Activated CD8-positive, alpha-beta T cell treated with anti-CD3 and anti-CD28 coated beads, Interleukin-2, amount 10 ng/mL, durations not matched to agents 7 days and 5 days (primary cell): ENCODE measurements at places on chromosomes 12 and 14. TPM values are rescaled to one million over a fixed set of nuclear protein-coding genes. Genes with fewer than 3 reads are reported as not detected.

- H3K27ac ChIP-seq = no peak overlapping the region
- DNase-seq = no peak
- no peaks in the 10 kb centered on the region for H3K4me1 ChIP-seq
Measured at GRCh38 chr14:90616881-90617280, 199.3 kb downstream of the TTC7B start.

DNA sequence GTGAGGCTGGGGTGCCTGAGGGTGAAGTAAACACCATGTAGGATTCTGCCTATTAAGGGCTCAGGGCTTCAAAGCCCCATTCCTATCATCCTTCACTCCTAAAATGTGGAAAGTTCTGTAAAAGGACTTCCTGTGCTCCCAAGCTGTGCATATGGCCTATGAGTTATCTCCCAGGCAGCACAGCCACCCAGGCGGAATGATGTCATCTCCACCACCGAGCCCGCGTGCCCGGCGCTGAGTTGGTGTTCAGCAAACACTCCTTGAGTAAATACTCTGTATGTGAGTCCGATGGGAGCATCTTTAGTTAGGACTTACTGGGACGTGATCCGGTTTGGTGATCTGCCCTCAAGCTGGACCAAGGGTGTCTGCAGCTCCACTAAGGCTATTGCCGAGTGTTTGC lies 437.3 kb downstream of the MED13L start:
- no peak overlapping the region for H3K4me3 ChIP-seq
- H3K27me3 ChIP-seq = no peaks in the 10 kb centered on the region
- H3K27ac ChIP-seq = no peak overlapping the region
- H3K36me3 ChIP-seq = no peaks in the 10 kb centered on the region
- DNase-seq = no peak

- no peaks in the 10 kb centered on the region for H3K36me3 ChIP-seq
- H3K4me1 ChIP-seq = peaks cover 15% of the 10 kb centered on the region
- H3K27ac ChIP-seq = no peak overlapping the region
Measured at GRCh38 chr12:93099792-93100191, 170.7 kb upstream of the EEA1 start.

DNA sequence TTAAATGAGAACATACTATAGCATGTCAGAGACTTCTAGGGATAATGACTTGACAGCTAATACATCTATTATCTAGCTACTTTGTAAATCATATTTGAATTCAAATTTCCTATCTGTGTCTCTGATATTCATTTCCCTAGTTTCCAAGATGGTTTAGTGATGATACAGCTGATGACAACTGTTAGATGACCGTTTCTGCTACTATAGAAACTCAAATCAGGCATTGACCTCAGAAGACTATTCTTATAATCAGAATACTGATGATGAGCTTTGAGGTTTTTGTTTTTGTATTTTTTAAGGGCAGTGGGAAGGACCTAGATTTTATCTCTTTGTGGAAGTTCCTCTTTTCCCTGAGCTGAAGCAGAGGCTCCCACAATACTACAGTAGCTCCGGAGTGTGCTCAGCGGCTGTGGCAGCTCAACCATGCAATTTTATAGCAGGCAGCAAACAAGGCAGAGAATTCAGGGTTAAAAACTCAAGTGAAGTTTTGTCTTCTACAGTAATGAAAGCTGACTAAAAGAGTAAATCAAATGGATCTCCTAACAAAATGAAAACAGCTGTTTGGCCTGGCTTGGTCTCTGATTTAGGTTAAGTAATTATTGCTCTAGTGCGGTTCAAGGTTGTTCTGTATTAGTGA lies 145.1 kb downstream of the SLC25A21 start:
- H3K27me3 ChIP-seq = no peaks in the 10 kb centered on the region
- no peaks in the 10 kb centered on the region for H3K4me1 ChIP-seq
- H3K36me3 ChIP-seq = no peaks in the 10 kb centered on the region

DNA sequence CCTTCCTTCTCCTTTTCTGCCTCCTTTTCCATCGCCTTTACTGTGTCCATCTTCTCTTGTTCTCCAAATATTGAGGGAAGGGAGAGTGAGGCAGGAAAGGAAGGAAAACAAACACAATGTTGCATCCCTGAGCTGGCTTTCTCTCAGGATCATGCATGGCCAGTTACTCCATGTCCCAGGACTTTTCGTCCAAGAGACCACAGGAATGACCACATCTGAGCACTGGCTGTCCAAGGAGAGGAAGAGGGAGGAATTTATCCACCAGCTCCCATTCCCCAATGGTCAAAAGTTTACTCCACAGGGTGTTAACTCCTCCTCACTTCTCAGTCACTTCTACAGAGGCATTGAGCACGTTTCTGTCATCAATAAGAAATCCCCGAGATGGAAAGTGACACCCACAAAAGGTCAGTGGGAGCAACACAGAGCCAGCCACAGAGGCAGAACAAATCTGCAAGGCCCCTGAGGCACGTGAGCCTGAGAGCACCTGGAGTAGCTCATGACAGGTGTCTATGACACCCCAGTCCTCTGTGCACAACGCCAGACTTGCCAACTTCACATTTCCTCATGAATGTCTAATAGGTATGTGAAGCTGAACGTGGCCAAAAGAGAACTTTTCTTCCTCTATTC lies 177.3 kb upstream of the NUDT4 start:
- H3K27me3 ChIP-seq = peaks cover 19% of the 10 kb centered on the region
- H3K27ac ChIP-seq = no peak overlapping the region
- no peak for DNase-seq
- no peaks in the 10 kb centered on the region for H3K4me1 ChIP-seq
- no peaks in the 10 kb centered on the region for H3K36me3 ChIP-seq

DNA sequence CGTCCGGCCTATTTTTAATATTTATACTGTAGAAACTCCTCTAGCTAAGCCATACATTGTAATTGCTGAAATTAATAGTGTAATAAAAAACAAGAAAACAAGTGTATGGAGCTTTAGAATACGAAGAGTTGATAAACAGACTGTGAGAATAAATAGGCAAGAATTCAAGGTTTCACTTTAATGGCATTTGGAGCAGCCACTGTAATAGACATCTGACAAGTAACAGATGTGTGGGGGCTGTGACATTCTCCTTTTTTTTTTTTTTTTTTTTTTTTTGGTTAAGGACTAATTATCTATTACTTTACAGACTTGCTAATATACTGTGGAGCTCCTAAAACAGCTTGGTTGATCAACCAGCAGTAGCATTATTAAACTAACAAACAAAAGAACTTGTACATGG lies 42.1 kb upstream of the CFAP54 start:
- no peak for DNase-seq
- H3K27me3 ChIP-seq = no peaks in the 10 kb centered on the region

- DNase-seq = no peak
- no peak overlapping the region for H3K4me3 ChIP-seq
- no peaks in the 10 kb centered on the region for H3K36me3 ChIP-seq
- peaks cover 6% of the 10 kb centered on the region for H3K27me3 ChIP-seq
- no peak overlapping the region for H3K27ac ChIP-seq
Measured at GRCh38 chr12:51955702-51956101, 4.2 kb downstream of the ACVR1B start.

- H3K27ac ChIP-seq = no peak overlapping the region
- no peak for DNase-seq
- no peaks in the 10 kb centered on the region for H3K27me3 ChIP-seq
Measured at GRCh38 chr12:128643155-128643554, 180.6 kb downstream of the SLC15A4 start.

- H3K4me1 ChIP-seq = no peaks in the 10 kb centered on the region
- H3K27ac ChIP-seq = no peak overlapping the region
- no peaks in the 10 kb centered on the region for H3K27me3 ChIP-seq
- DNase-seq = no peak
- no peak overlapping the region for H3K4me3 ChIP-seq
Measured at GRCh38 chr14:101065696-101066694, 162.5 kb upstream of the RTL1 start.

DNA sequence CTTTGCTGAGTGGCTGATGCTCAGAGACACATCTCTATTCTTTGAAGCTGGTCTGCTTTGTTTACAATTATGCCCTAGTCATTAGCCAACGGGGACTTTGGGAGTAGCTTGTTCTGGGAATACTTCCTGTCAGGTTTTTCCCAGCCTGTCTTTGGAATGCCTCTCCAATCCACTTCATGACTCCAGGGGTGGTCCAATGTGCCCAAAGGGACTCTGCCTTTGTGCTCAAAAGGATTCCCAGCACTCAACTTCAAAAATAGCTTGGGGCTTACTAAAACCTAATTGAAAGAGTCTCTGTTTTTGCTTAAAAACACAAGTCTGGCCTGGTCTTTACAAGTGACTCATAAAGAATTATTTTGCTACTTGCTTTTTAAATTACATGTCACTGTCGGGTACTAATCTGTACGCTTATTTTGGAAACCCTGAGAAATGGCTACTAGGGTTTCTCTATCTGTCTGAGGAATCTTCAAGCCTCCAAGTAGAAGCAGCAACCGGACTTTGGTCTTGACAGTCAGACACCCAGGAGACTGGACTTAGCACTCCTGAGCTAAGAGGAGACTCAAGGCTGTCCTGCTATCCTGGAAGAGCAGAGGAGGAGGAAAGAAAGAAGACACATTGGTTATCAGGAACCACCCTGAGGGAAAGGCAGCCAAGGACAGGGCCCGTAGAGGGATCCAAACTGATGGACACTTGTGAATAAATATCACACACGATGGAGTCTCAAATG lies 20.7 kb downstream of the PHLDA1 start:
- H3K36me3 ChIP-seq = no peaks in the 10 kb centered on the region
- H3K27me3 ChIP-seq = peaks cover 5% of the 10 kb centered on the region
- no peak overlapping the region for H3K4me3 ChIP-seq
- no peak for DNase-seq
- H3K27ac ChIP-seq = no peak overlapping the region

DNA sequence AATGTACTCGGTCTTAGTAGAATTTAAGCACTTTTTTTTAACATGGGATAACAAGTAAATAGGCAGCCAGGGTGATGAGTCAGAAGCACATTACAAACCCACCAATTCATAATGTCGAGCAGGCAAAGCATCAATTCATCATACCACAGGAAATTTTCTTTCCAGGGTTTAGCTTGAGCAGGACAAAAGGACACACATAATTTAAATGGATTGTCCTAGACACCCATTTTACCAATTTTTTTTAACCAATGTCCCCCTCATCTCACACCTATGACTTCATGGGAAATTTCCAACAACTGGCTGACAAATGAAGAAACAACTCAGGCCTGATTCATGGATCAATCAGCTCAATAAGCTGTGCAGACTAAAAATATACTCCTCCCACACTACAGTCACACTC lies 58.8 kb upstream of the FOXG1 start:
- no peak for DNase-seq
- no peaks in the 10 kb centered on the region for H3K27me3 ChIP-seq
- H3K4me1 ChIP-seq = no peaks in the 10 kb centered on the region
- no peaks in the 10 kb centered on the region for H3K36me3 ChIP-seq

DNA sequence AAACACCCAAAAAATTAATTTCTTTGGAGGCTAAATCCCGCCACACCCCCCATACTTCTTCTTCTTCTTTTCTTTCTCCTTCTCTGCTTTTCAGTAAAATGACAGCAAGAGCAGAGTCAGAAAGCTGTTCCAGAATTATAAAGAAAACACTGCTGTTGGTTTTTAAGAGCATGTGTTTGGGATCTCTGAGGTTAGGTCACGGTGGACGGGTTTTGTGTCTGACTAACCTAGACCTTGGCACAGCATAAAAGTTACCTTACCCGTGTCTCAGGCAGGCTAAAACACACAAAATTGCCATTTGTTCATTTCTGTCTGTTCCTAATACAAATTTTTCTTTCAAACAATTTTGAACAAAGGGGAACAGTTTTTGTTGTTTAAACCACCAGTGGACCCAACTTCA lies 540.8 kb downstream of the NRXN3 start:
- H3K4me3 ChIP-seq = no peak overlapping the region
- H3K27me3 ChIP-seq = no peaks in the 10 kb centered on the region
- H3K27ac ChIP-seq = no peak overlapping the region
- H3K4me1 ChIP-seq = no peaks in the 10 kb centered on the region

GRCh38 chr12:56267443-56268071 lies 815 bp downstream of the COQ10A start:
- peaks cover 18% of the 10 kb centered on the region for H3K4me1 ChIP-seq
- no peak for DNase-seq
- no peaks in the 10 kb centered on the region for H3K27me3 ChIP-seq

- no peaks in the 10 kb centered on the region for H3K27me3 ChIP-seq
- no peak overlapping the region for H3K27ac ChIP-seq
- H3K36me3 ChIP-seq = peaks cover 53% of the 10 kb centered on the region
Measured at GRCh38 chr14:63878792-63879191, 26.0 kb downstream of the SYNE2 start.

GRCh38 chr14:104582005-104582404 lies 2.4 kb downstream of the C14orf180 start:
- H3K36me3 ChIP-seq = no peaks in the 10 kb centered on the region
- no peaks in the 10 kb centered on the region for H3K27me3 ChIP-seq
- H3K27ac ChIP-seq = no peak overlapping the region
- DNase-seq = no peak
- no peaks in the 10 kb centered on the region for H3K4me1 ChIP-seq

DNA sequence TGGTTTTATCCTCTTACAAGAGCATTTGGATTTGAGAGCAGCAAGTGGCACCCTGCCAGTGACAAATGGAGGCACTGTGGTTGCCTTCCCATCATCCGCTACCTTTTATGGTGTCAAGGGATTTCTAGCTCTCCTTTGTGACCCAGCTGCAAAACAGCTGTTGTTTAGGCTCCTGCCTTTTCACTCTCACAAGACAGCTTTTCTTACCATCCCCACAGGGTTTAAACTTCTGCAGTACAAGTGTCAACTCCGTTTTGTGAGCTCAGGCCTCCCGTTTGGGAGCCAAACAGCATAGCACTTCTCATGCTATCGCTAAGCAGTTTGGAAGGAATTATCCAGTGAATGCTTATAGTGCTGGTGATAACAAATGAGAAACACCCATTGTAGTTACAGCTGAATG lies 331.4 kb downstream of the TMTC2 start:
- H3K4me1 ChIP-seq = no peaks in the 10 kb centered on the region
- H3K36me3 ChIP-seq = no peaks in the 10 kb centered on the region
- no peak overlapping the region for H3K27ac ChIP-seq
- H3K27me3 ChIP-seq = no peaks in the 10 kb centered on the region

- no peak for DNase-seq
- H3K4me3 ChIP-seq = no peak overlapping the region
- H3K27me3 ChIP-seq = no peaks in the 10 kb centered on the region
- peaks cover 18% of the 10 kb centered on the region for H3K36me3 ChIP-seq
Measured at GRCh38 chr14:39025250-39025809, 77.7 kb downstream of the SEC23A start.

The OLR1 gene
- not detected for total RNA-seq

The RABGGTA gene
- total RNA-seq = 51.8 TPM

The TCTN2 gene
- total RNA-seq = 2.9 TPM

The KCNH3 gene
- 5.3 TPM for total RNA-seq

The PCED1B gene
- 74.2 TPM for total RNA-seq

The GPR84 gene
- 0.57 TPM for total RNA-seq

The MGST1 gene
- not detected for total RNA-seq

The TEX52 gene
- 0.29 TPM for total RNA-seq
